CD8-positive, alpha-beta T cell (primary cell): ENCODE measurements at places on chromosomes 11 and 22.

DNA sequence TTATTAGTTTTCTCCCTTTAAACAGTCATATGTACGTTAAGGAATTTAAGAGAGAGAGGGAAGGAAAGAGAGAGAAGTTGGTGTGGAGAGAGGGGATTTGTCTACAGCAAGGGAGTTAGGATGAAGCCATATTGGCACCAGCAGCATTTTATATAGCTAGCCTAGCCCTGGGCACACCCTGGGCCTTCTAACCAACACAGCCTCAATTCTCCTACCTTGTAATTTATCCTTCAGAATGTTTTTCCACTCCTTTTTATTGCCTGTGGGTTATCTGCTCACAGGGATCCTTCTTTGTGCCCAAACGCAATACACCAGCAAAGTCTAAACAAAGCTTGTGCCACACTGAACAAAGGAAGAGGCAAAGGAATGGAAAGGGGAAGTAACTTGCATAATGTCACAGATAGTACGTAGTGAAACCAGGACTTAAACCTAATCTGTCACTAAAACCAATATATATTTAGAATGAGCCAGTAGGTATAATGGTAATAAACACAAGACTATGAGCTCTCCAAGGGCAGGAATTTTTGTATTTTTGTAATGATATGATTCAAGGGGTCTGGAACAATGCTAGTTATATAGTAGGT, 613.8 kb upstream of the TENM4 start:
- no peak for DNase-seq

GRCh38 chr11:1751531-1751921, 1.1 kb upstream of the IFITM10 start:
- DNase-seq, result no peak

- no peak for DNase-seq
These were observed 60.9 kb downstream of the KDM2A start for GRCh38 chr11:67179892-67180490.

GRCh38 chr11:85109141-85109540, 518.0 kb downstream of the DLG2 start:
- no peak for DNase-seq

- no peak for DNase-seq
These were observed 61.6 kb upstream of the KCNQ1OT1 start for GRCh38 chr11:2761131-2762030.

DNA sequence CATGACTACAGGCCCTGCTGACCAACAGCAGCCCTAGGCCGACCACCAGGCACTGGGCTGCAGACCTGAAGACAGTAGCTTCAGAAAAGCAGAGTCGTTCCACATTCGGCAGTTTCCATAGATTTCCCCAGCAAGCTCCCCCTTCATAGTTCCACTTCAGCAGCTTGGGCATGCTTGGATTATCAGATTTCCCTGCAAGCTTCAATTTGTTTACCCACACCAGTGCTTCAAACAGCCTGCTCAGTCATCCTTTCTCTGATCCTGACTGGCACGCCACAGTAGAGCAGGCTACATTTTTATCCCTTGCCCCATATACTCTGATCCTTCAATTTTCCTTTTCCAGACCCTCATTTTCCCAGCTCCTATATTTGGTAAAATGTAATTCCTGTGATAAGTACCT, 51.1 kb upstream of the CFAP300 start:
- DNase-seq, result no peak

- no peak for DNase-seq
These were observed 14.5 kb upstream of the MSANTD2 start for GRCh38 chr11:124814739-124815138.

GRCh38 chr11:29268733-29269132, 748.1 kb downstream of the KCNA4 start:
- no peak for DNase-seq

GRCh38 chr11:13223112-13223511, 54.5 kb upstream of the BMAL1 start:
- DNase-seq, result no peak

- no peak for DNase-seq
These were observed 212.2 kb downstream of the FAM181B start for GRCh38 chr11:82521427-82521826.

- peak; percentile 46 for DNase-seq
These were observed 1.3 kb upstream of the KDM2A start for GRCh38 chr11:67117672-67118180.
